ENCODE measurements at places on chromosomes 6 and 20. TPM values are rescaled to one million over a fixed set of nuclear protein-coding genes. Genes with fewer than 3 reads are reported as not detected.
A peak's percentile ranks its signal among the peaks of the same experiment; 100 is the strongest.

DNA sequence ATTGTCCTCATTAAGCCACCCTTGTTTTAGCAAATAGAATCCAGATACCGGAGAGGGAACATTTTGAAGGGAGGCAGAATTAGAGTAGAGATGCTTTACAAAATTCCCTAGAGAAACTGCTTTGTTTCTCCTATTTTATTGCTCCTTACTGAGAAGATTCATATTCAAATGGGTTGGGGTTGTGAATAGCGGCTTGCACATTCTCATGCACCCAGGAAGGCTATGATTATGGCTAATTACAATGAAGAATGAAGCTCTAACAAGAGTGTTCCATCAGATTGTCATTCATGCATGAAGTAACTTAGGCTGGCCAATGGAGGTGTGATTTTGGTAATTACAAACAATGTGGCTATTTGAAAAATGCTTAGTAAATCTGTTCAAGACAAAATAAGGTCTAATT lies 129.6 kb downstream of the PACRG start:
- DNase-seq = no peak

DNA sequence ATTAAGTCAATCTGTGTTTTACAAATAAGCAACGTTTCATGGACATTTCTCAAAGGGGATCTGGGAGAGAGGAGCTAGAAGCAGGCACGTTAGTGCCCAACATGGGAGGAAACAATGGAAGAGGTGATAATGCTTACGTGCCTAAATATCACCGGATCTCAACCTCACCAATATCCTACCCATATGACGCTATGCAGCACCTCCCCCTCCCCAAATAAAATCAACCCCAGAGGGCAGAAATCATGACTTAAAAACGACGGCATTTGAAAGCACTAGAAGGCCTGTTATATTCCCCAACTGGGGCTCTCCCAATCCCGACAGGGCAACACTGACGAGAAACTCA lies 425 bp downstream of the HBS1L start:
- DNase-seq = no peak

GRCh38 chr6:73030257-73030656 lies 195.0 kb downstream of the KHDC1L start:
- no peak for DNase-seq

DNA sequence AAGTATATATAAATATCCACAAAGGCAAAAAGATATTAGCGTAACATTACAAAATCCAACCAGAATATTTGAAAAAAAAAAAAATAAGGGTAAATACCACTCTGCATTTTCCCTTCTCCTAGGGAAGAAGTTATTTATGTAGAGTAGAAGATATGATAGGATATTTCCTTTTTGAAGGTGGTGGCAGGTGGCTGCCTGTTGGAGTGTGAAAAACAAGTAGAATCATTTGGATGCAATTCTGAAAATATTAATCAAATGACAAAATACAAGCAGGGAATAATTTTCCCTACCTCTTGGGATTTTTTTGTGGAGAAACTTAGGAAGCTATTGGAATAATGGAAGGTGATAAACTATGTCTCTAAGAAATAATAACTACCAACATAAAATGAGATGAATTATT lies 62.5 kb upstream of the OGFRL1 start:
- DNase-seq = no peak

DNA sequence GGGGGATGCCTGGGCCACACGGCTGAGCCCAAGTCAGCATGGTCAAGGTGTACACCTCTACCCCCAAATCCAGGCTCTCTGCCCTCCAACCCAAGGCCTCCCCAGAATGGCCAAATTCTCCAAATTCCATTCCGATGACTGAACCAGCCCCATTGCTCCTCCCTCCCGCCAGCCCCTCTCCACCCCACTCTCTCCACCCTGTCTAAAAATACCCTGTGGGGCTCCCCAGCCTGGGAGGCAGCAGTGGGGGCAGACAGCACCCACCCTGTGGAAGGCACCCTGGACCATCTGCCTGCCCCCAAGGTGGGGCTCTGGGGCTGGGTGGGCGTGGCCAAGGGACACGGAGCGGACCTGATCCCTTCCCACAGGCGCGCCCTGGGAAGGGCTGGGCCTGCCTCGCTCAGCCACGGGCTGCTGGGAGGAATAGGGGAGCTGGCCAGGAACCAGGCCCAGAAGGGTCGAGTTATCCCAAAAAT lies 11.4 kb downstream of the TEAD3 start:
- peak; percentile 69 for DNase-seq

DNA sequence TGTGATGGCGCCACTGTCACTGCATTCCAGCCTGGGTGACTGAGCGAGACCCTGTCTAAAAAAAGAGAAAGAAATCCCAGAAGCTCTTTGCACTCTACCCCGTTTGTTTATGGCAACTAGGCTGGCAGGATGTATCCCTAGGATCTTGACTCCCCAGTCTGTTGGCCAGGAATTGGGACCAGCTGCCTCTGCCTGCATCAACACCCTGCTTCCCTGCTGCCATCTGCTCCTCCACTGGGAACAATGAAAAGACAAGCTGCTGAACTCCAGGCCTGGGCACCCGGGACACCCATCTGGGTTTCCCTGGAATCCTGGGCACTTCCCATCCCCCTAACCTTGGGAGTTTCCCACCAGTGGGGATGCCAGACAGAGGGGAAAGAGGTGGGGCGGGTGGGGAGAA lies 64.9 kb downstream of the CPNE5 start:
- DNase-seq = no peak

DNA sequence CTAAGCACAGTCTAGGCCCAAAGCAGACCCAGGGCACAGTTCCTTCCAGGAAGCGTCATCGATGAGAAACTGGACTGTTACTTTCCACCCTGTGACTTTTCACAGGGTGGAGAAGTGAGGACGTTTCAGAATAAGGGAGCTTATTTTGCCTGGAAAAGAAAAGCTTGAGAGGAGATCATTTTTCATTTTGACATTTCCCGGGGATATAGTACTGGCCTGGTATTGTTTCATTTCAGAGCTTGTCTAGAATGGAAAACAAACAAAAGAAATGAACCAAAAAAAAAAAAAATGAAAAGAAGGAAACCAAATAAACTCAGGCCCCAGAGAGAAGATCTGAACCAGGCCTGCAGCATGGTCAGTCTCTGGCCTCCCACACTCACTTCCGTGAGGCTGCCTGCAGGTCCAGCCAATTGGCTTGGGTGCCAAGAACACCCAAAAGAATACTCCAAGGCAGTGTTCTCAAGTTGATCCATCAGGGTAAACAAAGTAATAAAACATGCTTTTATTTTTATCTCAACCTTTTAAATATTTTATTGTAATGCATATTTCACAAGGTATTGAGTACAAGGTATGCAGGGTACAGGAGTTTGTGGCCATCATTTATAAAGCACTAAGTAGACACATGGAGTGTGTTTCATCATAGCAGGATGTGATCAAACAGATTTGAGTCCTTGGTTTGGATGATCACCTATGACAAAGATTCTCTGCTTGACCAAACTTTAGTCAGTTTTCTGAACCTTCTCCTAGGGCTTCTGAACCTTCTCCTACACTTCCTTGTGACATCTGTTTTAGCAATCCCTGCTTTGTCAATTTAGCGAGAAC lies 176.9 kb upstream of the GGTLC1 start:
- peak; percentile 45 for DNase-seq

DNA sequence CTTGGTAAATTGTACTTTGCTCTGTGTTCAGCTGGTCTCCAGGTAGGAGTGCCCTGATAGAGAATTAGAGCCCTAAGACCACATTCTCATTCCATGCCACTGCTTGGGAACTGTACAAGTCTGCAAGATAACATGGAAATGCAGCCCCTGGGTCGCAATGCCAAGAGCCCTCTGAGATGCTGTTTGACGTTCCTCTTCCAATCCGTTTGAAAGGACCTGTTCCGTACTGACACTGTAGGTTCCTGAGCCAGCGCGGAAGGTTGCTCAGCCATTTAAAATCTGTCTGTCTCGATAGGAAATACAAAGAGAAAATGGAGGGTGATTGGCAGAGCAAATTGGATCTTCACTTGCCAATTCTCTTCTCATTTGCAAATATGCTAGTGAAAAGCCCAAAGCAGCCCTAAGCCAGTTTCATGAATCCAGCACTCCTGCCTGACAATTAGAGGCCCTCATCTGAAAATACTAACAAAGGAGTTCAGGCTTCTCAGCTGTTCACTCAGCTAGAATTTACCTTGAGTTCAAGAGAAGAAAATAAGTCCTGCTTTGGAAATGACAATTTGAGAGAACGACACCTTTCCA lies 100.6 kb upstream of the AFDN start:
- DNase-seq = no peak

DNA sequence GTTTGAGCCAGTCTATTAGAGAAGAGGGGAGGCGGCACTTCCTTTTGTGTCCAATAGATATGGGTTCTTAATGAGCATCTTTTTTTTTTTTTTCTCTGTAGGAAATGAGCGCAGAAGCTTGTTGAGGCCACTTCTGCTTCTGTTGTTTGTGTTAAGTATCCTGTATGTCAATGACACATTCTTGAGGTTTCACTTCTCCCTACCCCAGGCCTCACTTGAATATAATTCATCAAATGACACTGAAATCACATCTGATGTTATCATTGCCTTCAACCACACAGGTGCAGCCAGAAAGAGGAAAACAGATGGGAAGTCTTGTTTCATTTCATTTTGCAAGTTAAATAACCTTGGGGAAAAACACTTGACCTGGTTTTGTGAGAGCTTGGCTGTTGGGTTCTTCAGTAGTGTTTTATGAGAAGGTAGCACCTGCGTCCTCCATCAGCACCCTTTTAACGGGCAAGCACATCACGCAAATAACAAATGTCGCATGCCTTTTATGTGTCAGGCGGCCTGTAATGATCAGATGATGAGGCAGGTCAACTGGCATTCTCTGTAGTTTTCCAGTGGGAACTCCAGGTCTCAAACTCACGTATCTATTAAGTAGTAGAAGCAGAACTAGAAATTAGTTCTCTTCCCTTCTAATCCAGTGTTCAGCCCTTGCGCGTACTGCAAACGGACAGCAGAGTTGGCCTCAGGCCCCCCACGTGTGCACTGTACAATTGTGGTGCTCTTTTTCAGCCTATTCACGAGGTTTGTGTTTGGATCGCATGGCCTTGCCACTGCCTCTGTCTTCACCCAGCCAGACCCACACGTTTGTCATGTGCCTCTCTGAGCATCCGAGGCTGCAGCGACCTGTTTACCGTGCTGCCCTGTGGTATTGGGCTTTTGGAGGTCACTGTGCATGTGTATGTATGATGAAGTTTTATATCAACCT lies 23.5 kb downstream of the PLEKHG1 start:
- DNase-seq = no peak

DNA sequence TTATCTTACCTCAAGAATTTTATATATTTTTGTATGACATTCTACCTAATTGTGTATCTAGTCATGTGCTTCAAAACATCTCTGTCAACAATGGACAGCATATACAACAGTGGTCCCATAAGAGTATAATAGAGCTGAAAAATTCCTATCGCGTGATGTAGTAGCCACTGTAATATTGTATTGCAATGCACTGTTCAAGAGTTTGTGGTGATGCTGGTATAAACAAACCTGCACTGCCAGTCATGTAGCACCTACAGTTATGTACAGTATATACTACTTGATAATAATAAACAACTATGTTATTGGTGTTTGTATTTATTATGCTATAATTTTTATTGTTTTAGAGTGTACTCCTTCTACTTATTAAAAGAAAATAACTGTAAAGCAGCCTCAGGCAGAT lies 672.7 kb downstream of the CD109 start:
- no peak for DNase-seq

- no peak for DNase-seq
Observed at GRCh38 chr6:110083875-110084585, 95.4 kb downstream of the WASF1 start.

- peak; percentile 24 for DNase-seq
Observed at GRCh38 chr20:48983423-48984400, 62.2 kb downstream of the ARFGEF2 start.

DNA sequence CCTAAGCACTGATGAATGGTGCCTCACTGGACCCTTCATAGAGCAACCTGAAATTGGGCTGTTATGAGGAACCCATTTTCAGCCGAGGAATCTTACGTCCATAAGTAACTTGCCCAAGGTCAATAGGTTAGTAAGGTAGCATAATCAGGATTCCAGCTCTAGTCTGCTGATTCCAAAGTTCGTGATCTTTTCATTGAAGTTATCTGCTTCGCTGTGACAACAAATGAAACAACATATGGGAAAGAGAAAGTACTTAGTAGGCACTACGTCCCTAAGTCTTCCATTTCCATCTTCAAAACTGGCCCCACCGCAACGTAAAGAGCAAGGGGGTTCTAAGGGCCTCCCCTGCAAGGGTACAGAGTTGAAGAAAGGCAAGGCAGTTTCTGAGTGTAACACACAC lies 49.5 kb downstream of the MYLIP start:
- no peak for DNase-seq

GRCh38 chr6:132675002-132675401 lies 16.0 kb upstream of the TAAR1 start:
- no peak for DNase-seq

- DNase-seq = no peak
Observed at GRCh38 chr20:50567860-50568548, 57.8 kb downstream of the PTPN1 start.

GRCh38 chr20:38222231-38222922 lies 38.2 kb downstream of the KIAA1755 start:
- peak; percentile 60 for DNase-seq

DNA sequence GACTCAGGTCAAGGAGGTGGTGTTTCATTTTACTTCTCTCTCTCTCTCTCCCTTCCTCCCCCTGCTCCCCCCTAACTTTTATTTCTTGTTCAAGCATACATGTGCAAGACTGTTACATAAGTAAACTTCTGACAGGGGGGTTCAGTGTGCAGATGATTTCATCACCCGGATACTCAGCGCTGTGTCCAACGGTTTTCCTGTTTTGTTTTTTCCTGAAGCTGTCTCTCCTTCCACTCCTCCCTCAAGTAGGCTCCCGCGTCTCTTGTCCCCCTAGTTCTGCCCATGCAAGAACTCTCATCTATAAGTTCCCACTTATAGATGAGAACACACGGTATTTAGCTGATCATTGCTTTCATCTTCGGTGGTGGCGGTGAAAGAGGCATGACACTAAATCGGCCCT lies 751.9 kb upstream of the DEFB115 start:
- no peak for DNase-seq

- no peak for DNase-seq
Observed at GRCh38 chr6:116369964-116370759, 585 bp upstream of the DSE start.

GRCh38 chr6:46735720-46736031 lies 501 bp upstream of the PLA2G7 start:
- DNase-seq = no peak

GRCh38 chr6:105501826-105502344 lies 99.0 kb upstream of the PREP start:
- peak; percentile 20 for DNase-seq

SLC23A2 gene
- total RNA-seq = 37.1 TPM

AGER gene
- total RNA-seq = 12.4 TPM

SMPDL3A gene
- 4.1 TPM for total RNA-seq

PSORS1C2 gene
- total RNA-seq = not detected

BPIFB2 gene
- total RNA-seq = not detected

SCRT2 gene
- not detected for total RNA-seq

KCTD20 gene
- total RNA-seq = 31.0 TPM

SLC22A16 gene
- total RNA-seq = not detected

ADAT2 gene
- total RNA-seq = 3.8 TPM

MUC21 gene
- total RNA-seq = 0.59 TPM

RGS17 gene
- 0.88 TPM for total RNA-seq

All from uterus (tissue), 4 donors.